Cardiac fibroblast (primary cell): ENCODE measurements at places on chromosomes 7 and 10.

DNA sequence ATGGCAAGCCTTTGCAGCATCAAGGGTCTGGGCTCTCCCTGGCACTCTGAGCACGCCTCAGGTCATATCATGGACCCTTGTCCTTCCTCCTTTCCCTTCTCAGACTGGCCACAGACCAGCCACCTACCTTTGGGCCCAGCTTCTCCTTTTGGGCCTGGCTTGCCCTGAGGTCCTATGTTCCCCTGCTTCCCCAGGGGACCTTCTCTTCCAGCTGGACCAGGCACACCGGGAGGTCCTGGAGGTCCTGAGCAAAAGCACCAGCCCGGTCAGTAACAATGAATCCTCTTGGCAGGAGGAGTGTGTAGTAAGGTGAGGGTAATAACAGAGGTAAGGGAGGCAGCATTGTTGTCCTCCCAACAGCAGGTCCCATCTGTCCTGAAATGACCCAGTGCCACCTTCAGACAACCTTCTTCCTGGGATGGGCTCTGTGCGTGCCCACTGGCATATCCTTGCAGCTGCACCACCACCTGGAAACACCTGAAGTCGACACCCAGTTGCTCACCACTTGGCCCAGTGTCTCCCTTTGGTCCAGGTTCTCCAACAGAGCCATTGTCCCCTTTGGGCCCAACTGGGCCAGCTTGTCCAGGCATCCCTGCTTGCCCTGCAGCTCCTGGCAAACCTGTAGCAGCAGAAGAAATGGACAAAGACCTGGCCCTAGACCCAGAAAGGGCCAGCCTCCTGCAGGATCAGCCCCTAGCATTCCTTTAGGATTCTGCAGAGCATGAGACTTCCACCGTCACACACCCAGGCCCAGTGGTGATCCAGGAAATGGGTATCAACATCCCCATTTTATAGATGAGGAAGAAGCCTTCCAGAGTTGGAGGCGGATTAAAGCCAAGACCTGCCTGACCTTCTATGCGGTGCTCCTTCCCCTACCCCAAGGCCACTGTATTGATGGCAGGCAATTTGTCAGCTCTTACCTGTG, 6.4 kb downstream of the SFTPD start:
- no peak for DNase-seq

- no peak for DNase-seq
Measured at GRCh38 chr10:32347363-32348022, 535 bp upstream of the EPC1 start.

GRCh38 chr10:129210876-129211275, 256.2 kb upstream of the MGMT start:
- no peak for DNase-seq

DNA sequence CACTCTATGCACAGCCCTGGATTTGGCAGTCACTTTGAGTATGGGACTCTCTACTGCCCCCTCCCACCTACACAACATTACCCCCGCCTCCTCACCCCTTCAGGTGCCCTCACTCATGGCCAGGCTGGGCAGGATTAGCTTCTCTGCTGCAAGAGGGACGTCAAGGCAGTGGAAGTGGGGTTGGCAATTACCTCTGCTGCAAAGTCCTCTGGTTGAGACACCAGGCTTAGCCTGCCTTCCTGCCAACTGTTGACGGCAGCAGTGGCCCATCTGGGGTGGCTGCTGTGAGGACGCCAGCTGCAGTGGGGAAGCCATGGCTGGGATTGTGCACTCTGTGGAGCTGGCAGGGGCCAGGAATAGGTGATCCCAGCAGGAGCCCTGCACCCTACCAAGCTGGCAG, 26.7 kb downstream of the SVIL start:
- no peak for DNase-seq
